Activated CD4-positive, alpha-beta T cell treated with anti-CD3 and anti-CD28 coated beads, Interleukin-2, amount 10 ng/mL, durations not matched to agents 7 days and 5 days (primary cell): ENCODE measurements at places on chromosomes 12 and 14. TPM values are rescaled to one million over a fixed set of nuclear protein-coding genes. Genes with fewer than 3 reads are reported as not detected.
A peak's percentile ranks its signal among the peaks of the same experiment; 100 is the strongest.

DNA sequence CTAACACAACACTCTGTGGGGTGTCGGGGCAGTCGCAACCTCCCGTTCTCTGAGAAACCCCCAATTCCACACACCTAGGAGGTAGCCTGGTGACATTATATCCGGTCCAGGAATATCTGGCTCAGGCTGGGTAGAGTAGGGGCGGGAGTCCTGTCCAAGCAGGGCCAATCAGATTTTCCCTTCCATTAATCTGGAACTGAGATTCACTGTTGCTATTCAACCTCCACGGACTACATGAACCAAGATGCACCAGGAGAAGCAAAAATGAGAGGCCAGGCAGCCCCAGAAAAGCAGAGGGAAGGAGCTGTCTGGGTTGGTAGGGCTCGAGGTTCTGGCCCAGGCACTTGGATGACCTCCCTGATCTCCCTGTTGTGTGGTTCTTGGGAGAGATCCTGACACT is 51.0 kb downstream of the NINJ2 start:
- no peak for DNase-seq
- H3K4me3 ChIP-seq: no peak overlapping the region
- H3K4me1 ChIP-seq: peaks cover 54% of the 10 kb centered on the region
- H3K36me3 ChIP-seq: no peaks in the 10 kb centered on the region

DNA sequence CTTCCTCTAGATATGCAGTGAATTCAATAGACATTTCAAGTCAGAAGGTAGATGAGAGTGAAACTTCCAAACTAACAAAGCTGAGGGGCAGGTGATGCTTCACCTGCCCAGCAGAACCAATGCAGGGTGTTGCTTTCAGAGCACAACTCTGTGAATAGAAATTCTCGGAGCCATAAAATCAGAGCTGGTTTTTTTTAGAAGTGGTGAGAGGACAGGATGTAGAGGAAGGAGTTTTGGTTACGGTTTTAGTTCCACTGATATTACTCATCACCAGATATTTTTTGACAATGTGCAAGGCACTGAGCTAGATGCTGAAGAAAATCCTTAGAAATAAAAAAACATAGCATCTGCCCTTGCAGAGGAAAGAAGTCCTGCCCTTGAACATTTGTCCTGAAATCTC is 62.2 kb downstream of the BMP4 start:
- no peak overlapping the region for H3K4me3 ChIP-seq
- no peaks in the 10 kb centered on the region for H3K36me3 ChIP-seq
- DNase-seq: no peak
- H3K27me3 ChIP-seq: peaks cover 5% of the 10 kb centered on the region
- no peak overlapping the region for H3K27ac ChIP-seq
- peaks cover 9% of the 10 kb centered on the region for H3K4me1 ChIP-seq

DNA sequence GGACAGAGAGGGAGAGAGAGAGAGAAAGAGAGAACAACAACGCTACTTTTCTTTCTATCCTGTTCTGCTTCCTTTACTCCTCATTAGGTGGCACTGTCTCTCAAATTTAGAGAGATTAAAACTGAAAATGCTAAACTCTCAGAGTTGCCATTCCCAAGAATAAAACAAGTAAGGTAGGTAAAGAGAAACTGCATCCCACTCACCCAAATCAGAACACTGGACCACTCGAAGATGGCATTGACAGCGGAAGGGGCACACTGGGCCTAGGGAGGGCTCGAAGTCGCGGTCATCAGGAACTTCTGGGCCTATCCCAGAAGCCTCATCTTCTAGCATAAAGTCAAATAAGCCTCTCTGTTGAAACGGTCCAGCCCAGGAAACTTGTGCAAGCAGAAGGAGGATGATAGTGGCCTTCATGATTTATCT is 4.5 kb downstream of the DCN start:
- H3K4me1 ChIP-seq: no peaks in the 10 kb centered on the region
- DNase-seq: no peak
- H3K4me3 ChIP-seq: no peak overlapping the region
- no peak overlapping the region for H3K27ac ChIP-seq
- H3K36me3 ChIP-seq: no peaks in the 10 kb centered on the region

DNA sequence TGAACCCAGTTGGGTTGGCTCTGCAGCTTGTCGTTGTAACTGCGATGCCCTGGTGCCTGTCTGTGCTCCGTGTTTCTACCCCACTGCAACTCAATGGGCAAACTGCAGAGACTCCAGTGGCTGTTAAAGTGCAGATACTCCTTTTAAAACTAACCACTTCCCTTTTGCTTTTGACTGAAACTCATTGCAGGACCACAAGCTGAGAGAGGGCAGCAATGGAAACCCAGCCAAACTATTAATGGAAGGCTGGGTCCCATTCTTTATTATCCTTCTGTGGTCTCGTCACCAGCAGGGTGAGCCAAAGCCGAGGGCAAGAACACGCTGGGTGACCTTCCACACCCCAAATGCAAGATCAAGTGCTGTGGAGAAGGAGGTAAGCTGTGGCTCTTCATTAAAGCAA is 910.4 kb downstream of the VRK1 start:
- no peaks in the 10 kb centered on the region for H3K27me3 ChIP-seq
- H3K4me1 ChIP-seq: peaks cover 89% of the 10 kb centered on the region
- H3K36me3 ChIP-seq: peaks cover 17% of the 10 kb centered on the region
- peak; percentile 50 for DNase-seq

- H3K36me3 ChIP-seq: peaks cover 12% of the 10 kb centered on the region
- H3K4me1 ChIP-seq: peaks cover 32% of the 10 kb centered on the region
- peak; percentile 5 for DNase-seq
- no peak overlapping the region for H3K27ac ChIP-seq
Observed at GRCh38 chr14:101600336-101600890, 39.1 kb downstream of the DIO3 start.

GRCh38 chr14:99038431-99038820 is 233.6 kb downstream of the BCL11B start:
- no peak for DNase-seq
- no peaks in the 10 kb centered on the region for H3K27me3 ChIP-seq
- no peak overlapping the region for H3K27ac ChIP-seq
- H3K4me1 ChIP-seq: no peaks in the 10 kb centered on the region
- H3K4me3 ChIP-seq: no peak overlapping the region

- no peak overlapping the region for H3K27ac ChIP-seq
- no peaks in the 10 kb centered on the region for H3K36me3 ChIP-seq
- no peaks in the 10 kb centered on the region for H3K27me3 ChIP-seq
- H3K4me1 ChIP-seq: no peaks in the 10 kb centered on the region
Observed at GRCh38 chr14:69318901-69319475, 59.0 kb downstream of the GALNT16 start.

Gene DPY19L2
- 0.40 TPM for total RNA-seq

Gene ARF3
- 89.6 TPM for total RNA-seq

Gene RTRAF
- total RNA-seq: 194 TPM
